ENCODE measurements at places on chromosomes 12 and 14.
A peak's percentile ranks its signal among the peaks of the same experiment; 100 is the strongest.

DNA sequence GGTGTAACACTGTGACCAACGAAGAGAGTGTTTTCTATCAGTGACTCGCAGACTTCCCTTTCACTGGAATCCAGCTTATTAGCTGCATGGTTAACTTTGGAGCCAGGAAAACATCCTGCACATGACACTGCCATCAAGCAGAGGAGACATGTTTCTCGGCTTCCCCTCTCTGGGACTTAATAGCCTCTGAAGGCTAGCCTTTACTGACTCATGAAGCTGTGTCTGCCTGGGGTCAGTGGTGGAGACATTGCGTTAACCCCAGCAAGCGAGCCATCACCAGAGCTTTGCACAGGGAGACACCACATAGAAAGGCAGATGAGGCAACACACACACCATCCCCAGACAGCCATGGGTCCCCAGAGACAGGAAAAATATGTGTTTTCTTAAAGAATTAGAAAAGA lies 126.9 kb upstream of the PRICKLE1 start:
- DNase-seq, result no peak

- DNase-seq, result no peak
Observed at GRCh38 chr12:104737791-104738301, 220.2 kb downstream of the SLC41A2 start.

DNA sequence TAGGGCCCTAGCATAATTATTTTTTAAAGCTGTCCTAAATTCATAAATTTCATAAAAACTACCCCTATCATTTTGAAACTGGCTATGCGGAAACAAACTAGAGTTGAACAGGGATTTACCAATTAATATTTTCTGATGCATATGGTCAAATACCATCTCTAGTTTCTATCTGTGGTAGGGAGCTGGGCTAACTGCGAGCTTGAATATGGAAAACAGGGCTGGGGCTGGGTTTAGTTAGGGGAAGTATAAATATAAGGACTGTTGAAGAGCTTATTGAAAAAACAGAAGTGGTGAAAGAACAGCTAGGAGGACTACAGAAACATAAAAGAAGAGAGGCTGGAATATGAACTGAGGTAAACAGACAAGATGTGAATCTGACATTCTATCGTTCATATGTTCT lies 91.8 kb downstream of the SLC38A1 start:
- DNase-seq, result no peak

GRCh38 chr14:21894003-21894897 lies 220.6 kb upstream of the OR4E1 start:
- no peak for DNase-seq

GRCh38 chr14:100578552-100578951 lies 8.7 kb downstream of the BEGAIN start:
- no peak for DNase-seq

- DNase-seq, result no peak
Observed at GRCh38 chr12:48077111-48077510, 28.8 kb downstream of the SENP1 start.

DNA sequence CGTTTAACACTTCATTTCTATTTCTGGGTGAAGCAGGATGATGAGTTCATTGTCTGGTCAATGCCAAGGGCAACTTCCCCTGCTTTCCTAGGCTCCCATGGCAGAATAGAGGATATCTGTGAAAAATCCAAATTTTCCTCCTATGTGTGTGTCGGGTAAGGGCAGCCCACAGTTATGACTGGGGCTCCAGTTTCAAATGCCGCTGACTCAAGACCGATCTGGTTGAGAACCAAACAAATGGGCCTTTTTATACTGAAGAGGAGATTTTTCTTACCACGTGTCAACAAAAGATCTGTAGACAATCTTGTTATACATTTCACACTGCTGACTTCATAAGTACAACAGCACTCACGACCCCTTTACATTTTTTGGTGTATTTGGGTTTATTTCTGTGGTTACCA lies 120.8 kb downstream of the CHST11 start:
- DNase-seq, result no peak

GRCh38 chr12:16074894-16075293 lies 163.8 kb downstream of the DERA start:
- DNase-seq, result no peak

- DNase-seq, result no peak
Observed at GRCh38 chr14:21107283-21107800, 6.5 kb downstream of the TMEM253 start.

- no peak for DNase-seq
Observed at GRCh38 chr12:7694556-7695236, 879 bp downstream of the GDF3 start.

DNA sequence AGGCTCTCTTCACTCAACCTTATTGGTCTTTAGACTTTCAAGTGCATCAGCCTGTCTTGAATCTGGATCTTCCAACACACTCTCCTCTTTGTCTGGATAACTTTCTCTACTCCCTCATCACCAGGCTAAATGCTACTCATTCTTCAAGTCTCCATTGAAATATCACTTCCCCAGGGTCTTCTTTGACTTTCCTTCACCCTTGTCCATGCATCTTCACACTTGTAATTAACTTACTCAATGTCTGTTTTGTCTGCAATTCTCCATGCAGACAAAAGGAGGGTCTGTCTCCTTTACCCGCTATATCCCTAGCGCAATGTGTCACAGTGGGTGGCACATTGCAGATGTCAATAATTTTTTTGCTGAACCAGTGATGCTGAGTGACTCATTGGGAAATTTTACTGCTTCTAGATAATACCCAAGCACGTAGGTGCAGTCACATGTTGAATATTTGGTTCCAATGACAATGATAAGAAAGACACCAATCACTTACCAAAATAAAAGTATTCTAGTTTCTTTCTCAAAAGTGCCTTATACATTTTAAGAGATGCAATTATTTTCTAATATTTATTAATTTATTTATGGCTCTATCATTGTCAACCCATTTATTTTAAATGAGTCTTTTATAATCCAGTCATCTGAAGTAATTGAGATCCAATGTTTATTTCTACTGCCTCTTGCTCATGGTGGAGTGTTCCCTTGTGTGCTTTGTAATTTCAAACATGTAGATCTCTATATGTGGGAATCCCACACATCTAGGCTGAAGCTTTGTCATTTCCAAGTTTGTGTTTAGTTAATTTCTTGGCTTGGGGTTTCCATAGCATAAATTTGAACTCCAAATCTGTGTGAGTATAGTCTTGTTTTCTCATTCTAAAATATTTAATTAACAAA lies 21.7 kb upstream of the RFC5 start:
- DNase-seq, result no peak

DNA sequence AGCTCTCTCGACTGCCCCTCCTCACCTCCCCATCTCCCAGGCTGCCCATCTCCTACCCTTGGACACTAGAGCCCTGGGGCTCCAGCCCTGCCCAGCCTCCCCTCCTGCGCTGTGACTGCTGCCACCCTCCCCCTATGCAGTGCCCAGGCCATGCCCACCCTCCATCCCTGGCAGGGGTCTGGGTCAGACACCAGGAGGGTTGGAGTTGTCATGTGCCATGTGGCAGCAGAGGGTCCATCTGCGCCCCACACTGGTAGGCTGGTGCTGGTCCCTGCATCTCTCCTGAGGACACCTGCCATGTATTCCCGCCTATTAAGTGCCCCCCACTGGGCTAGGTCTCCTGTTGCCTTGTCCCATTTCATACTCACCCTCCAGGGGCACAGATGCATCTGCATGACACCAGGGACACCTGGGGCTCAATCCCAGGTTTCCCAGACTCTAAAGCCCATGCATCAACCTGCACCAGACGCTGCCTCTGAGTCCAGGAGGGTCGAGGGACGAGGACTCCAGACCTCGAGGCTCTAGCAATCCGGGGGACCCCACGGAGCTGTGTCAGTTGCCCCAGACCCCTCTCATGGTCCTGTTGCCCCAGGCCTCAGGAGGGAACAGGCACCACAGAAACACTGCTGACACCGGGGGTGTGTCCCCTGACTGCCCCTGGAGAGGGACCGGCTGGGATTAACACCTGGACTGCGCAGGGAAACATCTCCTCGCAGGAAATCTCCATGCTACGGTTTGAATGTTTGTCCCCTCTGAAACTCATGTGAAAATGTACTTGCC lies 23.4 kb upstream of the SFSWAP start:
- DNase-seq, result no peak

GRCh38 chr12:130016194-130016593 lies 112.4 kb upstream of the TMEM132D start:
- no peak for DNase-seq

- DNase-seq, result no peak
Observed at GRCh38 chr12:100926669-100927248, 132.2 kb downstream of the ANO4 start.

- DNase-seq, result no peak
Observed at GRCh38 chr12:3594966-3595365, 104.0 kb downstream of the PRMT8 start.

- DNase-seq, result no peak
Observed at GRCh38 chr12:53939141-53940108, 794 bp downstream of the HOXC13 start.

GRCh38 chr12:51848841-51849735 lies 570 bp upstream of the FIGNL2 start:
- no peak for DNase-seq

- DNase-seq, result no peak
Observed at GRCh38 chr12:105445249-105445648, 114.8 kb downstream of the C12orf75 start.

DNA sequence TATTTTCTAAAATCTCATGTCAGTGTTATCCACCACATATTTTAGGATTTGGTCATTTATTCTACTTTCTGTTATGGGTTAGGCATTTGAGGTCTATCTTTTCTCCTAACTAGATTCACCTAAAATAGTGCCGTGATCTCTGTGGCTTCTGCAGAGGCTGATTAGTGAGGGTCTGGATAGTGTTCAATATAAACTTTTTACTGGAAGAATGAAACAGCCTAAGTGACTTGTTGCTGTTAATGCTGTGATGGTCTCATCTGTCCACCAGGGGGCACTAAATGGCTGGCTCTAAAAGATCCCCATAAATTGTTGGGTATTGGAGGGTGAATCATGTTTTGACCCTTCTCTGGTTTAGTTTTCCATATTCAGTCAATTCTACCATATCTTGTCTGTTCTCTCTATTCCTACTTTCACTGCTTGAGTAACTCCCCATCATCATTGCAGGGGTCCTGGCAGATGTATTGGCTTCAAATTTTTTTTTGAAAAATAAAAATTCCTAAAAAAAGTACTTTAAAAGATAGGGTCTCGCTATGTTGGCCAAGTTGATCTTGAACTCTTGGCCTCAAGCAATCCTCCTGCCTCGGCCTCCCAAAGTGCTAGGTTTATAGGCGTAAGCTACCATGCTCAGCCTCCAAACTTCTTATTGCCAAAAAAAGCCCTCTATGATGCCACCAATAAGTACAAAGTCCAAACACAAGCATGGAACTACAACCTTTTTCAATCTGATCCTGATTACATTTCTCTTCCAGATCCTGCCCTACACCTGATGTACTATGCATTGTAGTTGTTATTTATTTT lies 6.9 kb downstream of the PABPN1 start:
- DNase-seq, result peak; percentile 52

DNA sequence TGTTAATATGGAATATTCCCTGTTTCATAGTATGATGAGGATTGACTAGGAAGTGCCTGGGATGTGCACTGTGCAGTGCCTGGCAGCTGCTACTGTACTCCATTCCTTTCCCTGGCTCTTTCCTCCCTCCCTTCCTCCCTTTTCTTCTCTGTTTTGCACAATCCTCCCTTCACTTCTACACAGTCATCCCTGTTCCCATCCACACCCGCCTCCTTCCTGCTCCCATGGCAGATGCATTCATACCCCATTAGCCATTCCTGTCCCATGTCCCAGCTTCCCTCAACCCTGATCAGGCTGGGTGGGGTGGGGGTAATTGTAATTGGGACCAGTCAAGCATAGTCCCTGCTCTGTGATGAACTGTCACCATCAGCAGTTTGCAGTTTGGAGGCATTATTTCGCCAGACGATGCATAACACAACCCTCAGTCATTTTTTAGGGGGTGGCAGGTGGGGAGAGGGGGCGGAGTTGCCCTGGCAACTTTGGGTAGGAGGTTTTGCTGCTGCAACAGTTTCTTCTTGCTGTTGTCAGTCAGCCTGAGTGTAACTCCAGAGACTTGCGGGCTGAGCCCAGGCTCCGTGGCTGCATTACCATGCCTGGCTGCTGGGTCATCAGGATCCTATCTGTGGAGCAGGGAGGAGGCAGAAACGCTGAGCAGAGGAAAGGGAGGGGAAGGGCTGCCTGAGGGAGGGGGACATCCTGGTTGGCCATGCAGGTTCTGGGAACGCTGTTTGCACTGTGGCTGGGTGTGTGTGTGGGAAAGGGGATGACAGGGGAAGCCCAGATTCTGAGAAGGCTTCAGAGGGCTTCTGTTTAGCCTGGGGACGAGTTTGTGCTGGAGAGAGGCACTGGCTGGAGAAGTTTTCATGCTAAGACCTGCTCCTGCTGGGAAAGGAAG lies 4.1 kb upstream of the KRT84 start:
- DNase-seq, result no peak

DNA sequence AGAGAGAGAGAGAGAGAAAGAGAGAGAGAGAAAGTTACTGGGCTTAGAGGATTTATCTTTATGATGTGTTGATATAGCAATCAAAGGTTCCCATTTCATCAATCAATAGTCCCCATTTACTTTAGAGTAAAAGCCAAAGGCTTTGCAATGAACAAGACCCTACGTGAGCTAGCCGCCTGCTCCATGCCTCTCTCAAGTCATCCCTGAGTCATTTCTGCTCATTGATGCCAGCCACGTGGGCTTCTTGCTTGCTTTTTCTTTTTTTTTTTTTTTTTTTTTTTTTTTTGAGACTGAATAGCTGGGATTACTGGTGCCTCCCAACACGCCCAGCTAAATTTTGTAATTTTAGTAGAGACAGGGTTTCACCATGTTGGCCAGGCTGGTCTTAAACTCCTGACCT lies 70.9 kb downstream of the GPR135 start:
- no peak for DNase-seq

DNA sequence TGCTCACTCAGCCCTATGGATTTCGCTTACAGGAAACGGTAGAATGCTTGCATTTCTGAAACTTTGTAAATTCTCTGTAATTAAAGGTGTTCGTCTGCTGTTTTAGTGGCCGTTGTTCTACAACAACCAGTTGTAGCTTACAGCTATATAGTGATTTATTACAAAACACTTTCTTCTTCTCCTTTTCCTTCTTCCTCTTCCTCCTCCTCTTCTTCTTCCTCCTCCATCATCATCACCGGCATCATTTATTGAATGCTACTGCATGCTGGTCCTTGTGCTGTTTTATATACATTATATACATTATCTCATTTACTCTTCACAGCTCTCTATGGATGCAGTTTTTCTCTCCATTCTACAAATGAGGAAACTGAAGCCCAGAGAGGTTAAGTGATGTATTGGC lies 6.4 kb downstream of the ETV6 start:
- DNase-seq, result no peak

GRCh38 chr12:112598626-112599025 lies 179.9 kb downstream of the PTPN11 start:
- no peak for DNase-seq

DNA sequence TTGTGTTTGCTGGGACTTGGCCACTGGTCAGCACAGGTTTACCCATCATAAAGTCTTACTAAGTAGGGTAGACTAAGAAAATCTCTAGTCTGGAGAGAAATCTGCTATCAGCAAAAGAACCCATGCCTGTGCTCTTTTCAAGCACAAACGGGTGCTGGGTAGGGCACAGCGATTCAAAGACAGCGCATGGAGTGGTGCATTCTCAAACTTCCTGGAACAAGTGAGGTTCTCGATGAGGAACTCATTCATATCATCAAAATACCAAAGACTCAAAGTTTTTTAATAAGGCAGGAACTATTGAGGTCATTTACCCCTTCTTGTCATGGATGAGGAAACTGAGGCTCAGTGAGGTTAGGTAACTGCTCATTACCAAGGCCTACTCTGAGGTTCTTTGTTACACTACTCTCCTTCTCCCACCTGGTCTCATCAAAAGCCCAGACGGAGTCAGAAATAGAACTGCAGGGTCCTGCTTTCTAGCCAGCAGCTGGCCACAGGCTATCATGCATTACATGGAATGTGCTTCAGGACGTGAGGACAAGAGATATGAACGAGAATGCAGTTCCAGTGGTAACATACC lies 390.3 kb downstream of the ZFP36L1 start:
- DNase-seq, result no peak

All from tibial nerve (tissue), 4 donors.